ENCODE measurements at places on chromosomes 6 and 20.

DNA sequence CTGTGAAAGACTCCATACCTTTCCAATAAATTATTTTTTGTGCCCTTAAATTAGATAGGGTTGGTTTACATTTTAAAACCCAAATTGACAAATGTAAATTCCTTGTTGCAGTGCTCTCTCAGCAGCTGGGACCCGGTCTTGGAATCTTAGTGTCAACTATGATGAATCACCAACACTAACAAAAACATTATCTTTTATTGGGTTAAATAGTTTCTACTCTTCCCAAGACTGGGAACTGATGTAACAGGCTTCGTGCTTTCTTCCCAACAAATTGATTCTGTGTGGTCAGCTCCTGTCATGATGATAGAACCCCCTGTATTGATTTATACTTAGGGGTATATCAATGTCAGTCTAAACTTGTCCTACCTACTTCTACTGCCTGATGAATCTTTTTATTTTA, 23.2 kb upstream of the AHI1 start:
- no peak for DNase-seq

DNA sequence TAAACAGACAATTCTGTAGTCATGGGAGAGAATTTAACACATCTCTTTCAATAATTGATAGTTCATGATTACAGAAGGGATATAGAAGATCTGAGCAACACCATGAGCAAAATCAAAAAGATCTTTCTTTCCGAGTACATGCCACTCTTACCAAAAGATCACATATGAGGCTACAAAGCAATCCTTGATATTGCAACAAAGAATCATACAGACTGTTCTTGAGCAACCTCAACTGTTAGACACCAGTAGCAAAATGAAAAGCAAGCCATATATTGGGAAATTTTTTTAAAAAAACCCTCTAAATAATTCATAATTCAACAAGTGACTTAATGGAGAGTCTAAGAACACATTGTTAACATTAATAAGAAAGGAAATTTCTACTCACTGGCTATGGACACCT, 3.6 kb upstream of the CD83 start:
- DNase-seq: no peak

GRCh38 chr6:166999884-167000253, 672 bp downstream of the CEP43 start:
- DNase-seq: peak; percentile 13

DNA sequence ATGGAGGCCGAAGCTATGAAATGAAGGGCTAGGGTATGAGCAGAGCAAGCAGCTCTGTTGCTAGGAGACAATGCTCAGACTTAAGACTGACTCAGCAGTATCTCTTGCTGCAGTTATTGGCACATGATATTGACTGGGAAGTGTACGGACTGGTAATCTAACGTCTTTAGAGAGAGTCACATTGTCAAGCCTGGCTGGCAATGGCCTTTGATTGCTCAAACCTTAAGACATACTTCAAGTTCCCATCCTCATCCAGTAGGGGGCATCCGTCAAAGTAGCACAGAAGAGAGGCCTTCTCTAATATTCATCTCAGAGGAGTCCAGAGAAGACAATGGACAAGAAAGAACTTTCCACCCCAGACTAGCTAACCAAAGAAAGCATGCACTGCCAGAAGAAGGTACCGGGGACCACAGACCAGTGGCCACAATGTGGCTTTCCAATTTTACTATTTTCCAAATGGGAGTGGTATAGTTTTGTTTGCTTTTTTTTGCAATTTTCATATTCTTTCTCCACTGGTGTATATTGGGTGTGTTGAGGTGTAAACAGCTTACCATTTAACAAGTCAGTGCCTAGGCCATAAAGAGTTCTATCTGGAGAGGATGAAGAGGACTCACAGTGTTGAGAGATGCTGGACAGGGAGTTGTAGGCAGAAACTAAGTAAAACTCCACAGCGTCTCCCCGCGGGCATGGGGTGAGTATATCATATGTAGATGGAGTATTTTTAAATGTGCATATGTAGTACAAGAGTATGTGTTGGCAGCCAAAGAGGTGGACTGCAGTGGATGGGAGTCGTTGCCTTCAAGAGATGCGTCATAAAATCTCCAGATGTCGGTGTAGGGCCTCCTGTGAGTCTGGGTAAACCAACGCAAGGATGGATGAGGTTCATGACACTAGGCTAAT, 36.7 kb downstream of the LRFN2 start:
- DNase-seq: peak; percentile 20

GRCh38 chr6:151121900-151122299, 117.9 kb upstream of the AKAP12 start:
- no peak for DNase-seq

- DNase-seq: no peak
Observed at GRCh38 chr6:37321516-37322415, 32.0 kb upstream of the RNF8 start.

- no peak for DNase-seq
Observed at GRCh38 chr6:56514395-56514794, 128.3 kb downstream of the DST start.

- no peak for DNase-seq
Observed at GRCh38 chr6:77778527-77778926, 125.7 kb downstream of the MEI4 start.

DNA sequence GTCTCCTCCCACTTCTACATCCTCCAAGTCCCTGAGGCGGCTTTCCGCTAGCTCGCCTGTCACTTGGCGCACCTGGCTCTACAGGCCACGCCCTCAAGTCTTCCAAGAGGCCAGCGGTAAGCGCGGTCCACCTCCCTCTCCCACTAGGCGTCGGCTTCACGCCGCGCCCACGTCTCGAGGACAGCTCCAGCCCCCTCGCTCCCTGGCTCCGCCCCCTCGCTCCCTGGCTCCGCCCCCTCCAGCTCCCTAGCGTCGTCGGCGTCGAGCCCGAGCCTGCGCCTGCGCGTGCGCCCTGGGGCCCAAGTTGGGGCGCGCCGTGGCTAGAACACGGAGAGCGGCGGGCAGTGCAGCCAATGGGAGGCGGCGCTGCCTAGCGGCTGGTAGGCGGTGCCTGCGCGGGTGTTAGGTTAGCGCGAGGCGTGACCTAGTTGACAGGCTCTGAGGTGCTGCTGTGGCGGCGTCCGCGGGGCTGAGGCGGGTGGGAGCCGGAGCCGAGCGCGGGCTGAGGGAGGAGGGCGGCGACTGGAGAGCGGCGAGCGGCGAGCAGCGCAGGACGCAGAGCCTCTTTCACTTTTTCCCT, at the start of gene MACROD2:
MACROD2 (plus strand) TSS at position 431 of the 580 bp plus-strand sequence.
- DNase-seq: peak; percentile 92

DNA sequence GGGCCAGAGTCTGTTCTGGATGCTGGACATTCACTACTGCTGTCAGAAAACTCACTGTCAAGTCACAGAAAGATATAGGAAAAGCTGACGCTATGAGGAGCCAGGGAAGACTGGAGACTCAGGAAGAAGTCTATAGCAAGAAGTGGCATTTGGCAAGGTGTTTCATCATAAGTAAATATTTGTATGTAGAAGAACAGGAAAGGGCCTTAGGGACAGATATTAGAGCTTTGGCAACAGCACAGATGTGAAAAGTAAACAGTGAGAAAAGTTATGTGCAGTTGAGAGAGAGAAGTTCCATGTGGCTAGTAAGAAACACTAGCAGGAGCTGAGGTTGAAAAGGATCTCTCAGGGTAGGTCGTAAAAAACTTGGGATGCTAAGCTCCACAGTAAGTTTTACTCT, 868.9 kb downstream of the PHF3 start:
- DNase-seq: peak; percentile 38

DNA sequence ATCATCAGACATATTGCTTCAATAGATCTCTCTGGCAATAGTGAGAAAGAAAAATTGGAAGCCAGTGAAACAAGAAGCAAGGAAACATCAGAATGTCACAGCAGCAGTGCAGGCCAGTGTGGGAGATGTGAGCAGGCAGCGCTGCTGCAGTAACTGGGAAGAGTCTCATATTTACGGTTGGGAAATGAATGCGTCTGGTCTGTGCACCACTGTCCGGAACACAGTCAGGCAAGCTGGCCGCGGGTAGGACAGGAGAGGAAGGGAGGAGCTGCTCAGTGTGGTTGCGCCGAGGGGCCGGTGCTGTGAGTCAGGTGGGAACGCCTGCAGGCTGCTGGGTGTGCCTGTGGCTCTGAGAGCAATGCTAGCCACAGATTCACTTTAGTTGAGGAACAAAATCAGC, 6.4 kb upstream of the PSMG4 start:
- DNase-seq: no peak

GRCh38 chr6:90397047-90397446, 100.4 kb upstream of the BACH2 start:
- no peak for DNase-seq

- no peak for DNase-seq
Observed at GRCh38 chr6:120873125-120873865, 461.0 kb downstream of the TBC1D32 start.

- DNase-seq: no peak
Observed at GRCh38 chr20:62732031-62732760, 23.6 kb downstream of the NTSR1 start.

- DNase-seq: no peak
Observed at GRCh38 chr6:19906171-19906570, 69.0 kb downstream of the ID4 start.

GRCh38 chr6:63066055-63066704, 145.1 kb upstream of the FKBP1C start:
- no peak for DNase-seq

All from HuH-7.5 (cell line).